ENCODE measurements at places on chromosomes 12 and 14.

DNA sequence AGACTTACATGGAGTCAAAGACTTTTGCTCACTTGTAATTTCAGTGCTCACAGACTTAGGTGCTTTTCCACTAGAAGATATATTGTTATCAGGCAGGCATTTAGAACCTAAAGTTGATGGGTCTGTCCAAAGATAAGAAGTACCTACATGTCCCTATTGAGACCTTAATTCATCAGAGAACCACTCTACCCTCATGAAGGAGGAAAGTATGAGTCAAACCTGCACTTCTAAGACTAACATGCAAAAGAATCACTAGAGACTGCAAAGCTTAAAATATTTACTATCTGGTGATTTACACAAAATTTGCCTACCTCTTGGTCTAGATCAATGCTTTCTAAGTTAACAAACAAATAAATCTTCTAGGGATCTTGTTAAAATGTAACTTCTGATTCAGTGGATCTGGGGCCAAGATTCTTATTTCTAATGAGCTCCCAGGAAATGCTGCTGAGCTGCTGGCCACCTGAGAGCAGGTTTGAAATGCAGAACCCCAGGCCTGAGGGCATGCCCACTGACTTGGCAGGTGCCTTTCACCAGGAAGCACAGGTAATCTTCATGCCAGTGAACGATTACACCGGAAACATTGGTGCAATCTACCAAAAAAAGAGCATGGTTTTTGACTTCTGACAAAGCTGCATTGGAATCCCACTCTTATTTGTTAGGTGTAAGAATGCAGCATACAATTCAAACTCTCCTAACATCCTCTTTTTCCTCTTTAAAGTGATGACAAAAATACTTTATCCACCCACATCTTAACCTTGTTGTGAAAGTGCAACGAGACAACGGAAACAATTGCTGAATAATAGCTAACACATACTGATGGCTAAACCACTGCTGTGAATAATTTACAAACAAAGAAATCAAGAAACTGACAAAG lies 214.2 kb downstream of the ADAMTS20 start:
- DNase-seq, result no peak

- DNase-seq, result no peak
Measured at GRCh38 chr14:104118006-104118844, 20.2 kb upstream of the KIF26A start.

DNA sequence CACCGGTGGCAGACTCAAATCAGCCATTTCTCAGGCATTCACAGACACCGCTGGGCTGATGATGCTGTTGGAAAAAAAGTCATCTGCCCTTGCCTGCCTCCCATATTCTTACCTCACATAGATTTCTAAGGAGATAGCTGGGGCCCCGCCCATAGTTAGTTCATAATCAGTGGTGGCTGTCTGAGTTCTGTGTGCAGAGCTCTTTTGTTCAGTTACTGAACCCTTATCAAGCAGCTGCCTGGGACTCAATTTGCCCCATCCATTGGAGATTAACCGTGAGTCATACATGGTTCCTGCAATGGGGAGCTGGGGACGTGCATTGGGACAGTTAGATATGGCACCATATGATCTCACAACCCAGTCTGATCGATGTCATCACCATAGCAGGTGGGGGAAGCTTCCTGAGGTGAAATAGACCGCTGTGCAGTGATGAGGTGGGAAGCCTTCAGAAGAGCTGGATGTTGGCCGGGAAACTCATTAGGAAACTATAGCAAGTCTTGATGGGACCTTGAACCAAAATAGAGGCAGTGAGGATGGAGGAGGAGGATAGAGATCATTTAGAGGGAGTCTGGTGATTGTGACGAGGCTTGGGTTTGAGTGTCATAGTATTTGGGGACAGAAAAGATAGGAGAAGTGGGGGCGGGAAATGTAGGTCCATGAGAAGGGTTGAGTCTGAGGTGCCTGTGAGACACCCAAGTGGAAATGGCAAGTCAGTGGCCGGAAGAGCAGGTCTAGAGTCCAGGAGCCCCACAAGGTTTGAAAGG lies 147.8 kb downstream of the GCH1 start:
- DNase-seq, result no peak

DNA sequence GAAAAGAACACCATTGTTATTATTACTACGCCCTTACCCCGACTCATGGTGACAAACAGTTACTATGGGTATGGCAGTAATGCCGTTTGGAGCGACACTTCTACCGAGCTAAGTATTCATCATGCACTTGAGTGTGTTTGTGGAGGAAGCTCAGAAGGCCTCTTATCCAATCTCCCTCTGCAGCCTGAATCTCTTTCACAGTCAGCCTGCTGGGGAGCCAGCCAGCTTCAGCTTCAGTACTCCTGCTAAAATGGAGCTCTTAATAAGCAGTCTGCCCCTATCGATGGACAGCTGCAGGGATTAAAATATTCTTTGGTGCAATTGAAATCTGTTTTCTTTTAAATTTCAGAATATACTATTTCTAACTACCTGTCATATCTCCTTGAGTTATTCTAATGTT lies 24.7 kb upstream of the ATP5MC2 start:
- DNase-seq, result no peak

GRCh38 chr14:69281450-69282169 lies 21.7 kb downstream of the GALNT16 start:
- no peak for DNase-seq

- no peak for DNase-seq
Measured at GRCh38 chr12:116259800-116260577, 17.5 kb downstream of the MED13L start.
